ENCODE measurements at places on chromosomes 11 and 22.
A peak's percentile ranks its signal among the peaks of the same experiment; 100 is the strongest.

GRCh38 chr11:1774886-1775285, 11.2 kb upstream of the CTSD start:
- no peak for DNase-seq

GRCh38 chr22:31080848-31081649, at the start of gene SMTN:
SMTN (plus strand) TSS chr22:31081318; CDS start chr22:31083259, 1,941 bp downstream.
- peak; percentile 90 for DNase-seq

- peak; percentile 81 for DNase-seq
Observed at GRCh38 chr11:75508051-75508561, 17.6 kb downstream of the GDPD5 start.

GRCh38 chr11:46338988-46339666, 8.1 kb upstream of the DGKZ start:
- no peak for DNase-seq

- no peak for DNase-seq
Observed at GRCh38 chr22:30250661-30251267, 4.2 kb upstream of the LIF start.

GRCh38 chr11:85805387-85805786, 5.6 kb downstream of the SYTL2 start:
- DNase-seq, result no peak

- DNase-seq, result no peak
Observed at GRCh38 chr11:120295099-120295498, 30.0 kb upstream of the TLCD5 start.

GRCh38 chr11:36557991-36558390, 9.8 kb upstream of the RAG1 start:
- DNase-seq, result no peak

DNA sequence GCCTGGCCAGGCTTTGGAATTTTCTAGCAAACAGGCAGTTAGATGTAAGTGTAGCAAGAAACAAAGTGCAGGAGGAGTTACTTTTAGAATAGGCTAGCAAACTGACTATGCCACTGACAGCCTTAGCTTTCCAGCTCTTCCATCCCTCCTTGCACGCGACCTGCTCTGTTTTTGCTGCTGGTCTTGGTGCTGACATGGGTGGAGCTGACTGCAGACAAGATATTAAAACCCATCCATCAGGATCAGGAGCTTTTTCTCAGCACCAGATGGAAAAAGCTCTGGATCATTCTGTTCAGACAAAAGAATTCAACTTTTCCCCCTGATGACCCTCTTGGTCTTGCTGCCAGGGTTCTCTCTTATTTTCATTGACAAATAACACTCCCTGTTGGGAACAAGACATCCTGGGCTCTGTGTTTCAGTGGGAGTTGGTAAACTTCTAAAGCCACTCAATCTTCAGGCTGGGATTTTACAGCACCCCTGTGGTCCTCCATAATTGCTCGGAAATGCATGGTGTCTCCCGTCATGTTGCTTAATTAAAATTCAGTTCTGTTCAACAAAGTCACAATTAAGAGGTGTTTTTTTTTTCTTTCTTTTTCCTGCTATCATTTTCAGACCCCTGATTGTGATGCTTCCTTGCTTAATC, 240.0 kb upstream of the LARGE1 start:
- DNase-seq, result no peak

DNA sequence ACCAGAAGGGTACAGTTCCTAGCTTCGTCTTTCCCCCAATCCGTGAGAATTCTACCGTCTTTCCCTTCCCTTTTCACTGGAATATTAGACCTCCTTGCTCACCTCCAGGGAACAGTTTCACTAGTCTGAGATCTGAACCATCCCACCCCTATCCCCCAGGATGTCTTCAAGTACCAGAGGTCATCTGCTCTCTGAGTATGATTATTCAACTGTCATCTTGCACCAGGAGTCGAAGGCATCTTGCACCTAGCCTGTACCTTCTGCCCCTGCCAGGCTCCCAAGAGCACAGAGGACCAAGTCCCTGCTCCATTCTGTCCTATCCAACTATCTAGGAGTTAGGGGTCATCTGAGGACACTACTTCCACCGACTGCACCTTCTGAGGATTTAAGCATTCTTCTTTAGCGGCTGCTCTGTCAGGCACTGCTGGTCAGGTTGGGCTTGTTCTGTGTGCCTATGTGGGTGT, 804 bp downstream of the ACER3 start:
- DNase-seq, result no peak

DNA sequence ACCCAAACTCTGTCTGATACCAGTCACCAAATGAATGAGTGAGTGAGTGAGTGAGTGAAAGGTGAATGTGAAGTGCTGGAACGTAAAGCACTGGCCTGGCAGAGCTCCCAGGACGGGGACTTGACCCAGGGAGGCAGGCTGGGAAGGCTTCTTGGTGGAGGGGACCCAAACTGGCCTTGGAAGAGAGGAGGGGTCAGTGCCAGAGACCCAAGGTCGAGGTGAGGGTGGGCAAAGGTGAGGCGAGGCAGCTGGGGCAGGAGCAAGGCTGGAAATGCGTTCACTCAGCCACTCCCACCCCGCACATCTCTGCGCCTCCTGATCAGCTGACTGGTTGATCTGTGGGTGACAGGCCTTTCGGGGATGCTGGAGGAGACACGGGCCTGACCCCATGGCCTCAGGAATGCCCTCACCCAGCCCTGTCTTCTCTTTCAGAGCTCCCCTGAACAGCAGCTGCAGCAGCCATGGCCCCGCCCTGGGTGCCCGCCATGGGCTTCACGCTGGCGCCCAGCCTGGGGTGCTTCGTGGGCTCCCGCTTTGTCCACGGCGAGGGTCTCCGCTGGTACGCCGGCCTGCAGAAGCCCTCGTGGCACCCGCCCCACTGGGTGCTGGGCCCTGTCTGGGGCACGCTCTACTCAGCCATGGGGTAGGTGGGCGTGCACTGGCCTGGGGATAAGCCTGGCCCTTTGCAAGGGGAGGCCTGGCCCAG, 7.6 kb downstream of the TSPO start:
- DNase-seq, result no peak

DNA sequence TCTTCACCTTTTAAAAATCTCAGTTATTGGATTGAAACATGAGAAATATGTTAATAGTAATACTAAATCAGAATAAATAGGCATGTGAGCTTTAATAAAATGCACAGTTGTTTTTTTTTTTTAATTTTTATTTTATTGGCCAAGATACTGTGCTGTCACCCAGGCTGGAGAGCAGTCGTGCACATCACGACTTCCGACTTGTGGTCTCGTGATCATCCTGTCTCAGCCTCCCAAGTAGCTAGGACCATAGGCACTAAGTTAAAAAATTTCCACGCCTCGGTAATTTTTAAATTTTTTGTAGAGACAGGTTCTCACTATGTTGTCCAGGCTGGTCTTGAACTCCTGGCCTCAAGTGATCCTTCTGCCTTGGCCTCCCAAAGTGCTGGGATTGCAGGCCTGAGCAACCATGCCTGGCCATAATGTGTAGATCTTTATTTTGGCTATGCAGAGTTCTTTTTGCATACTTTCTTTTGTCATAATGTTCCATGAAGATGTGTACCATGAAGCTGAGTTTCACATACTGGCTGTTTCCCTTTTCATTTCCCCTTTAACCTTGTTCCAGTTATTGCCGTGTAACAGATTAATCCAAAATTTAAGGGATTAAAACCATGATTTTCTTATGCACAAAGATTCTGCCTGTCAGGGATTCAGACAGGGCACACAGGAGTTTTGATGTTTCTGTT, 16.0 kb downstream of the CAPRIN1 start:
- no peak for DNase-seq

- DNase-seq, result no peak
Observed at GRCh38 chr11:16611401-16611921, 127.0 kb upstream of the C11orf58 start.

GRCh38 chr11:133284156-133284555, 248.1 kb downstream of the OPCML start:
- DNase-seq, result no peak

DNA sequence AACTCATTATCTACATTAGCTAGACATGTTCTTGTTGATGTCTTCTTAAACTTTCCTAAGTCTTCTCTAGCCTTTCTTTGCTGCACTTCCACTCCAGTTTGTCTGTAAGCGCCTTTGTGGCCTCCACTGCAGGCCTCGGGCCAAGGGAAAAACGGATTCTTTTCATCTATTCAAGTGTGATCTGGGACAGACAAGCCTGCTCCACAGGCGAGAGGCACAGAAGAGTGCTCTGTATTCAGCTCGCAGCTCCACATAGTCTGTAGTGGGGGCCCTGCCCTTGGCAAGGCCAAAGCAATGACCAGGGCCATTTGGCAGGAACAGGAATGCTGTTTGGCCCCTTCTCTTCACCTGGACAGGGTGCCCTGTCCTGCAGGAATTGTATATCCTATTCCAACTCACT, 84.1 kb upstream of the BARX2 start:
- no peak for DNase-seq

GRCh38 chr11:74195828-74196227, 24.7 kb downstream of the PPME1 start:
- no peak for DNase-seq

- DNase-seq, result no peak
Observed at GRCh38 chr11:74754507-74755252, 6.0 kb downstream of the RNF169 start.

DNA sequence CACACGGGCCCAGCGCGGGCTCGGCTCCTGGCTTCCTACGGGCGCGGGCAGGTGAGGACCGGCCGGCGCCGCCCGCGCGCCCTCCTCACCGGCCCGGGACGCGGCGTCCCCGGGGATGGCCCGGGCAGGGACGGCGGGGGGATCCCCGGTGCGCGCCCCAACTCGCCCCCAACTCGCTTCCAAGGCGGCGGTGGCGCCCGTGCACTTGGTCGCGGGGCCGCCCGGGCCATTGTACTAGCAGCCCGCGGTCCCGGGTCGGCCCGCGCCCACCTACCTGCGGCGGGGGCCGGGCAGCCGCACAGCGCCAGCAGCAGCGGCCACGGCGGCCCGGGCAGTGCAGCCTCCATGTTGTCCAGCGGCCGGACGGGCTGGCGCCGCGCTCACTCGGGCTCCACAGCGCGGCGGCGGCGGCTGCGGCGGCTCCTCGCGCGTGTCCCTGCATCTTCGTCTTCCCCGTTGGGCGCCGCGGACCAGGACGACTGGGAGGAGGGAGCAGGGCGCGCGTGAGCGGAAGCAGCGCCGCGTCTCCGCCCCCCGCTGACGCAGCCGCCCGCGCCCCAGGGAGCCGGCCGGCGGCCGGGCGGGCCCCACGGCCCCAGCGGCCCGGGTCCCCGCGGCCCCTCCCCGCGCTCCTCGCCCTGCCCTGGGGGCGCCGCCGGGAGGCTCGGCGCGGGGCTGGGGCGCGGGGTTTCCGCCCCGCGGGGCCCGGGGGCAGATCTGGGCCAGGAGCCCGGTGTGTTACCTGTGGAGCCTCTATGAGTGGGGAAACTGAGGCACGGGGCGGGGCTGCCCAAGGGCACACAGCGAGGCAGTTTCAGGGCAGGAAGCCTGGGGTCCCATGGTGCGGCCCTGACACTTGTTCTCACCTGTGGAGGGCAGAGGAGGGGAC, 159.3 kb upstream of the GRK3 start:
- DNase-seq, result peak; percentile 70

DNA sequence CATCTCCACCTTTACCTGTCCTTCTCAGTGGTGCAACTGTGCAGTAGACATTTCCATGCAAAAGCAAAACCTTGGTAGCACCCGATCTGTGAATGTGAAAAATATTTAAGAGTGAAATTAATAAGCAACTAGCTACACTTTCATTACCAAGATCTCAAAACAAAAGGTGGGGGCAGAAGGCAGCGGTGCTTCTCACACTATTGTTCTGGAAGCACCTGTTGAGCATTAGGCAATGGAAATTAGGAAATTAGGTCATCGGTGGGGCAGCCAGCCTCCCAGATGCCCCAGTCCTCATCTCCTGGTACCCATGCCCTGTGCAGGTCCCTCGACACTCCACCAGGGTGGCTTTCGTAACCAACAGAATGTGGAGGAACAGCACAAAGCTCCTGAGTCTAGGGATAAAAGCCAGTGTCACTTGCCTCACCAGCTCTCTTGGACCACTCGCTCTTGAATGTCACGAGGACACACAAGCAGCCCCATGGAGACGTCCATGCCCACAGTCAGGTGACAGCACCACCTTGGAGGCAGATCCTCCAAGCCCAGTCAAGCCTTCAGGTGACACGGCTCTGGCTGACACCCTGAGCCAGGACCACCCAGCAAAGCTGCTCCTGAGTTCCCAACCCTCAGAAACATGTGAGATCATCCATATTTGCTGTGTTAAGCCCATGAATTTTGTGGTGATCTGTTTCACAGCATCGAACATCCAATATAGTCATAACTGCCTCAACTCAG, 3.3 kb downstream of the LTO1 start:
- no peak for DNase-seq

DNA sequence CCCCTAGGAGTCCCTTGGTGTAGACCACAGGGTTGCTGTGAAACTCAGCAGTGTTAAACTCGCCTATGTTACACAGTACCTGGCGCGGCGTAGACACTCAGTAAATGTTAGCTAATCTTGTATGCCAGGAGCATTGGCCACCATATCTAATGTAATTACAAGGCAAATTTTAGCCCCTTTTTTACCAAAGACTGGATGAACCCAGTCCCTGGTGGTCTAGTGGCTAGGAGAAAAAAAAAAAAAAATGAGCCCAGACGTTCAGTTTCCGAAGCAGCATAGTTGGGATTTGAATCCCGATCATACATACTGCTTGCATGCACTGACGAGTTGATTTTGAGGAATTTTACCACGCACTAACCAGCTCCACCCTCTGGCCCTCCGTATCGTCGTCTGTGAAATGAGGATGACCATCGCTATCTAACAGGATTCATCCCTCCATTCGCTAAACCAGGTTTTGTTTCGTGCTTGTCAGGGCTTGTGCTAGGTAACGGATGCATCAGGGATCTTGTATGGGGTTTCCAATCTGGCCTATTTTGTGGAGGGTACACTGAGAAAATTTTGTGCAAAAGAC, 688 bp downstream of the PTS start:
- no peak for DNase-seq

GRCh38 chr11:47124675-47125074, 52.0 kb downstream of the ARFGAP2 start:
- no peak for DNase-seq

- no peak for DNase-seq
Observed at GRCh38 chr11:2513441-2513840, 68.6 kb downstream of the KCNQ1 start.

GRCh38 chr11:83721263-83721662, 435.1 kb upstream of the CCDC90B start:
- no peak for DNase-seq

- no peak for DNase-seq
Observed at GRCh38 chr22:24526191-24526590, 28.7 kb downstream of the GUCD1 start.

GRCh38 chr22:32069579-32070372, 26.7 kb downstream of the SLC5A1 start:
- DNase-seq, result no peak

Measured in CD4-positive, alpha-beta T cell treated with Interleukin-21 for 1 hour (primary cell).